ENCODE measurements at places on chromosomes 2 and 18.

DNA sequence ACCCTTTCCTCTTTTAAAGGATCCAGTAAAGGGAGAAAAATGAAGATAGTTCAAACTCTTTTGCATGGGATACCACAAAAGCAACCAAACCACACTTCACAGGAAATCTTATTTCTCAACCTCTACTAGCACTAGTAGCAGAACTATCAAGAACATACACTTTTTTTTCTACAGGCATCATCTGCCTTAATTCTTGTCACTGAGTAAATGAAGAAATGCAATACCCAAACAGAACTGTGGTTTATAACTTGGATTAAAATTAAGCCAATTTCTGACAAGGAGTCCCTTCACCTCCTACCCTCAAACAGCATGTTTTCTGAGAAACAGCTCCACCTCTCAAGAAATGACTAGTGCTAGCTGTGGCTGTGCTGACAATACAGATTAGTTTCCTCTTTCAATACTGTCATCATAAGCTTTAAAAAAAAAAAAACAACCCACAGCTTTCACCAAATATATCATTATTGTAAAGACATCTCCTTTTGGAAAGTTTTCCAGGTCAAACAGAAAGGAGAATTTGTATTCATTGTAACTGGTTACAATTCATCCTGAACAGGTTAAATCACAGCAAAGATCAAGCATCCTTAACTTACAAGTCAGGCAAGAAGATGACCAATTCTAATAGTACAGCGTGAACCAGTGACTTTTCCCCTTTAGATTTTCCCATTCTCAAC, 44.4 kb downstream of the PTPN2 start:
- DNase-seq = no peak

DNA sequence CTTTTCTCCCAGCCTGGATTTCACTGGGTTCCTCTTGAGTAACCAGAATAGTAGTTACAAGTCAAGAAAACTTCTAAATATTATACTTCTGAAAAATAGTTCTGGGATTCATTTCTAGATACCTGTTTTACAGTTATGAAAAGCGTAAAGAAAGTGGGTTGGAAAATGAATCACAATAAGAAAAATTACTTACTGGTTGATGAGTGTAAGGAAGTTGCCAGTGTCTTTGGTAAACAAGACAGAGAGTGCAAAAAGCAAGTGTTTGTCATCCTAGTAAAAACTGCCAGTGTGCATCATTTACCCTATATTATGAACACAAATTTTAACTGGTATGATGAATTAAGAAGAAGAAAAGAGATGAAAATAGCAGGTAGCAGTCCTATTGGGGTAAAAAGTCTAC, 88.9 kb downstream of the R3HDM1 start:
- DNase-seq = no peak

- DNase-seq = no peak
These were observed 149.9 kb downstream of the LOXHD1 start for GRCh38 chr18:46506974-46507586.

DNA sequence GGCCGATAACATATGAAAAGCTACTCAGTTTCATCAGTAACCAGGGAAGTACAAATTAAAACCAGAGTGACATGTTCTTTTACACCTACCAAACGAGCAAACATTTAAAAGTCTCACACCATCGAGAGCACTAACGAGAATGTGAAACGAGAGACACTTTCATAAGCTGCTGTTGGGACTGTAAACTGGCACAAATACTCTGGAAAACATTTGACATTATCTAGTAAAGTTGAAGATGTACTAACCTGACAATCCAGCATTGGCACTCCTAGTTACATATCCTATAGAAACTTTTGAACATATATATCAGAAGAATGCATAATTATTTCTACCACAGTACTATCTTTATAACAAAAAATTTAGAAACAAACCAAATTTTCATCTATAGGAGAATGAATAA, 28.1 kb downstream of the NBAS start:
- no peak for DNase-seq

DNA sequence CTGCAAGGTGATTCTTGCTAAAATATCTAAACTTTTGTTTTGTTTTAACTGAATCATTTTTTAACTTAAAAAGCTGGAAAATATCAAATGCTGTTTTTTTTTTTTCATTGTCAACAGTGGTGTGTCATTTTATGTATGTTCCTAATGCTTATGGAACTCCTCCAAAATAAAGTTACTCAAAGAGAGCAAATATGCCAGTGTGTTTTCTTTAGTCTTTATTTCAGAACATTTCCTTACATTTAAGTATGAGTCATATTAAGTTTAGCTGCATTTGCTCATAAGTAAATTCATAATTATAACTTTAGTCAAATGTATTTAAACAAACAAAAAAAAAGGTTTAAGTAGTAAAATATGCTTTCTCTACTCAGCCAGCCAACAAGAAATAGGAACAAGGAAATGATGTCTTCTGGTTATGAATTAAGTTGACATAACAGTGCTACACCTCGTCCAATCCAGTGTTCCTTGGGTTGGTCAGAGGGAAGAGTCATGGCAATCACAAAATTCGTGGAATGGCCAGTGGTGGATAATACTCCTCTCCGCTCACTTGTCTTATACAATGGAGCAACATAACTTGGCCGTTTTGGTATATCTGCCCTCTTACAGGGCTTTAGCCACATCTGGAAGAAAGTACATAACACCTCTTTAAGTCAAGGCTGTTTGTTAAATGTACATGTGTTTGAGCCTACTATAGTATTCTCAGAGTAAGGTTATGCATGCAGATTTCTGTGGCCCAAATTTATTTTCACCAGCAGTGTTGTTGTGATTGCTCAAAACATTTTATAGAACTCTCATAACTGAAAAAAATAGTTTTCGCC, 80.7 kb downstream of the SLC39A10 start:
- DNase-seq = no peak

- DNase-seq = no peak
These were observed 3.2 kb downstream of the EMX1 start for GRCh38 chr2:72920318-72921087.

GRCh38 chr2:222353993-222354392, 55.2 kb upstream of the PAX3 start:
- no peak for DNase-seq

DNA sequence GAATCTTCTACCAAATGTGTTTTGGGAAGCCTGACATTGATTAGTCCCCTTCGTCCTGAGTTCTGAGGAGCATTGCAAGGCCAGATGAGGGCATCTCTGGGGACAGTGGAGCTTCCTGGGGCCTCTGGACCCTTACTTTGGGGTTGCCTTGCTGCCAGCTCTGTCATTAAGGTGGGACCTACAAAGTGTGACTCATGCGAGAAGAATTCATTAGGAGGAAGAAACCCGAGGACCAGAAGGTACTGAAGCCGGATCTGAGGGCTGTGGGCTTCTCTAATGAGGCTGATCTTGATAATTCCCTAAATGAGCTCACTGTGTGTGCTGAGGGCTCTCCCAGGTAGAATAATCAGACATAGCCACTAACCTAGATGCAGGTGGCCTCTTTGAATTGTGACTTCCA, 695 bp upstream of the SCYGR2 start:
- DNase-seq = no peak

- DNase-seq = no peak
These were observed 24.6 kb downstream of the RTP5 start for GRCh38 chr2:241894056-241894641.

- no peak for DNase-seq
These were observed 75.7 kb downstream of the WDR7 start for GRCh38 chr18:56726906-56727305.

DNA sequence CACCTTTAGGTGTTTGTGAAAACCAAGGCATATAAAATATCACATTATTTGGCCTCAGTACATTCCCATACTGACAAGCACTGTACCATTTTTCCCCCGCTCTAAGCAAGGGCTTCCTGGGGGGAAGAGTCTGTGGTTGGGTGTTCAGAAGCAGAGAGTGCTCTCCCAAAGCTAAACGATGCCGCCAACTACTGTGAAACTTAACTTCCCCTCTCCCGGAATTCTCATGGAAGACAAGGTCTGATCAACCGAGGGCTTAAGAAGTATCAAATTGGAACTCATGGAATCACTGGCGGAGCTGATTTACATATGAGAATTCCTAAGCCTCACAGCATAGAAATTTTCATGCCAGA, 433 bp upstream of the MFF start:
- no peak for DNase-seq

- DNase-seq = no peak
These were observed 205.9 kb downstream of the KCNS3 start for GRCh38 chr2:18084376-18084775.

GRCh38 chr2:171487201-171487600, 35.1 kb upstream of the CYBRD1 start:
- DNase-seq = no peak

DNA sequence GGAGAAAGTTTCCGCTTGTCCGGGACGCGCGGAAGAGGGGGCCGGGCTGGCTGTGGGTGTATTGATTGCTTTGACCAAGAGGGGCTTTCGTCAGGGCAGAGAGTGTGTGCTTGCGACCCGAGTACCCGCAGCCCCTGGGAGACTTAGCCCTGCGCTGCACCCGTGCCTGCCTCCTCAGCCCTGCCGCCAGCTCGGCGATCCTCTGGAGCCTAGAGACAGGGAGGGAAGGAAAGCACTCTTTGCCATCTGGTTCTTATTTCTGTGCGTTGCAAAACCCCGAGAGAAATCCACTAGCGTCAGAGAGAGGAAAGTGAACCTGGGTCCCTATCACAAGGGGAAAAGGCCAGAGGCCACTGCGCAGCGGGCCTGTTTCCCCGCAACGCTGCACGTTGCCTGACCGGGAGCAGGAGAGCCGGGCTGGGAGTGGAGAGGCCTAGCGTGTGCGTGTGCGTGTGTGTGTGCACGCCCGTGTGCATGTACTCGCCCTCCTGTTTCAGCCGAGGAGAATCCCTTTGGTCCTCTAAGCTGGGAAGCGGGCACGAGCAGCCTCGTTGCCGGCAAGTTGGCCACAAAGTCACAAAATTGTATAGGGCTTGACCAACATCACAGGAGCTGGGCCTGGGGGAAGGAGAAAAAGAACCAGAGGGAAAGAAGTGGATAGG, 1.7 kb downstream of the SIX3 start:
- DNase-seq = no peak
